ENCODE measurements at places on chromosomes 16 and 17.

GRCh38 chr17:38532451-38532850 lies 73.3 kb downstream of the SRCIN1 start:
- DNase-seq, result no peak

DNA sequence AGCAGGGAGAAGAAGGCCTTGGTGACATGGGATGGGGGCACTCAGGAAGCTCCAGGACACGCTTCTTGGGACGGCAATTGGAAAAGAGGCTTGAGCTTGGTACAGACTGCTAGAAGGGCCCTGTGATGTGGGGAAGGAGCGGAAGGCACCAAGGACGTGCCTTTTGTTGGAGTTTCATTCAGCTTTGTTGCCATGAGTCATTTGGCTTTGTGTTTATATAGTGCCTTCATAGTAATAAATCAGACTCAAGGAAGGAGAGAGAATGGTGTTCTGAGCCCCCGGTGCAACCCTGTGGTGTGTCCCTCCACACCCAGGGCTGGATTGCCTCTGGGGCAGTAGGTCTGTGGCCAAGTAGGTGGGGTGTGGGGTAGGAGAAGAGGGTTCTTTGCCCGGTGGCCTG lies 7.4 kb upstream of the TBX4 start:
- DNase-seq, result no peak

DNA sequence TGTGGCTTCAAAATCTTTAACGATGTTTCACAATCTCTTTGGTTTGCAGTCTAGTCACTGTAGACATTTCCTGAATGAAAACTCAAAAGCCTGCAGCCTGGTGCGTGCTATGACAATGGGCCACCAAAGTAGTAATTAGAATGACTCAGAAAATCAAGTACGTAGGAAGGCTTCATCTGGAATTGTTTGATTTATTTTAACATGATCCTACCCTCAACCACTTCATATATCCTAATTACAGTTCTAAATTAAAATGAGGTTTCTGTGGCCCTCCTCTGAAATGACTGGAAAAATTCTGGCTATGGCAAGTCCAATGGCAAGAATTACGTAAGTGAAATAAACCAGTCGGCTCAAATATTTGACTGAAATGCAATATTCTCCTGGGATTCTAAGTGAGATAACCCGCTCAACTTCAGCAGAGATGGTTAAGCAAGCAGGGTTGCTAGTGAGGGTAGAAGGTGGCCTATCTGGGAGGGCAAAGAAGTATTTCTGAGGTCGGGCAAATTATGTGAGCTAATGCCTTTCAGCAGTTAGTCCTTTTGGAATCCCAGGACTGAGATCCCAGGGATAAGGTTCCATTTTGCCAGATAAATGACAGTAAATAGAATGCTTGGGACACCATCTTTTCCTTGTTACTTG lies 145.6 kb upstream of the MYOCD start:
- DNase-seq, result no peak

DNA sequence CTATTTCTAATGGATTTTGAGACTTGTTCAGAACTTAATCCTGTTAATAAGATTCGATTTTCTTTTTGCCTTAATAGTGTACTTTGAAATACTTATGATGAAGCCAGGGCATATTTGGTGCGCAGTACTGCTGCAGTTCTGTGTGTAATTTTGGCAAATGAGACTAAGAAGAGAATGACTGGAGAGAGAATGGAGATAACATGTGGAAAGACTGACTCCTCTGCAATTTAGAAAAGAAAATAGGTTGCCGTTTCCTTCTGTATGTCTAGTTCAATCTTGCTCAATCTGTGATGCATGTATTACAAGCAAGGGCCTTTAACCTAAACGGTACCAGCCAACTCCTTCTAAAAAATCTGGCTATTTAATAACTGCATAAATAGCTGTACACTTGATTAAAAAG lies 285.1 kb upstream of the CDH11 start:
- DNase-seq, result no peak

- no peak for DNase-seq
These were observed 90.7 kb downstream of the VMP1 start for GRCh38 chr17:59798111-59798510.

- no peak for DNase-seq
These were observed 32.6 kb downstream of the NUBP1 start for GRCh38 chr16:10776280-10776679.

Data from cortex of kidney (tissue), 1 donor.